Glutamatergic neuron (in vitro differentiated cells): ENCODE measurements at places on chromosomes 4 and X.

DNA sequence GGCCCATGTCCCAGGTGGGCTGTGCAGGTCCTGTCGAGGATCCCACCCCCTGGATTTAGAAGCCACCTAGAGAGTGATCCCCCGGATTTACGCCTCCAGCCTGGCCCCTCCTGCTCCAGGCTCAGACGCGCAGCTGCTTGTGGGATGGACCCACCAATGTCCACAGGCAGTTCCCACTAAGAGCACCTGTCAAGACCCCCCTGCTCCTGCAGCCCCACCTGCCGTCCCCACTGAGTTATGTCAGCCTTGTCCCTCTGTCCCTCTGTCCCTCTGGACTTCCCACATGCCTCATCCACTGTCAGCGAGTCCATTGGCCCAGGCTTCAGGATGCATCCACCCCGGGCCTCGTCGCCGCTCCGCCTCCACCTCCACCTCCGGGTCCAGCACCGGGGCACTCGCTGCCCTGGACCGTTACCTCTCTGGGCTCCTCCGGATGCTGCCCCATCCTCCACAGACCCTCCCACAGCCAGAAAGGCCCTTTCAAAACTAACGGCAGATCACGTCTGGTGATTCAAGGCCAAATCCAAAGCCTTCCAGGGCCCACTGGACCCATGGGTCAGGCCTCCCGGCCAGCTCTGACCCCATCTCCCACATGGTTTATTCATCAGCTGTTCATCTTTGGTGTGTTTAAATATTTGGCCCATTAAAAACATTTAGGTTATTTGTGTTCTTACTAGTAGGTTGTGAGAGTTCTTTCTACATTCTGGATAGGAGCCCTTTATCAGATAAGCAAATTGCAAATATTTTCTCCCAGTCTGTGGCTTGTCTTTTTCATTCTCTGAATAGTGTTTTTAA, 28.3 kb downstream of the HTRA3 start:
- peak; percentile 10 for DNase-seq

DNA sequence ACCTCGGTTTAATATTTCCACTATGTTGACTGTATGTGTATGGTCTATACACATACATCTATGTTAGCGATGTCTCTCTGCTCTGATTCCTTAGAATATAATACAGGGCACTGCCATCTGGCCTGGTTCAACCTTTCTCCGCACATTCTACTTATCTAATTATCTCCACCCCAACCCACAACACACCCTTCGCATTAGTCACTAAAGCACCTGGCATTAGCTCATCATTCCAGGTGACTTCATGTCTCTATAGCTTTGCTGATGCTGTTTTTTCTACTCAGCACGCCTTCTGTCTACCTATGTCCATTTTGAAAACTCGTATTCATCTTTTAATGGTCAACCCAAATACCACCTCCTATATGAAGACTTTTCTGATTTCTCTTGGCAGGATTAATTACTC, 425.2 kb upstream of the RASGEF1B start:
- DNase-seq, result no peak

GRCh38 chr4:8322794-8323704, 53.5 kb downstream of the HTRA3 start:
- no peak for DNase-seq

DNA sequence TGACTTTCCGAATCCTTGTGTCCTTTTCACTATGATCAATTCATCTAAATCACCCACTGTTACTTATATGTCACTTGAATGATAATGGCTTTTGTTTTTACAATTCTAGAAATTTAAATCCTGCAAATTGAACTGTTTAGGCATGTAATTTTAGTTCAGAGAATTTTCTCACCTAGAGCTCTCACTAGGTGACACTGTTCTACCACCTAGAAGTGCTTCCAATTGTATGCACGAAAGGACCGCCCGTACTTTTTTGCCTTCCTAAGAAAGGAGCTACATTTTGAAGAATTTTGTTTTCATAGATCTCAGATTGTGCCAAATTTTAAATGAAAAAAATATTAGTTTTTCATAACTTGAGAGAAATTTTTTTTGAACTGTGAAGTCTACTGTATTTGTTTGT, 481.6 kb upstream of the FSTL5 start:
- no peak for DNase-seq

DNA sequence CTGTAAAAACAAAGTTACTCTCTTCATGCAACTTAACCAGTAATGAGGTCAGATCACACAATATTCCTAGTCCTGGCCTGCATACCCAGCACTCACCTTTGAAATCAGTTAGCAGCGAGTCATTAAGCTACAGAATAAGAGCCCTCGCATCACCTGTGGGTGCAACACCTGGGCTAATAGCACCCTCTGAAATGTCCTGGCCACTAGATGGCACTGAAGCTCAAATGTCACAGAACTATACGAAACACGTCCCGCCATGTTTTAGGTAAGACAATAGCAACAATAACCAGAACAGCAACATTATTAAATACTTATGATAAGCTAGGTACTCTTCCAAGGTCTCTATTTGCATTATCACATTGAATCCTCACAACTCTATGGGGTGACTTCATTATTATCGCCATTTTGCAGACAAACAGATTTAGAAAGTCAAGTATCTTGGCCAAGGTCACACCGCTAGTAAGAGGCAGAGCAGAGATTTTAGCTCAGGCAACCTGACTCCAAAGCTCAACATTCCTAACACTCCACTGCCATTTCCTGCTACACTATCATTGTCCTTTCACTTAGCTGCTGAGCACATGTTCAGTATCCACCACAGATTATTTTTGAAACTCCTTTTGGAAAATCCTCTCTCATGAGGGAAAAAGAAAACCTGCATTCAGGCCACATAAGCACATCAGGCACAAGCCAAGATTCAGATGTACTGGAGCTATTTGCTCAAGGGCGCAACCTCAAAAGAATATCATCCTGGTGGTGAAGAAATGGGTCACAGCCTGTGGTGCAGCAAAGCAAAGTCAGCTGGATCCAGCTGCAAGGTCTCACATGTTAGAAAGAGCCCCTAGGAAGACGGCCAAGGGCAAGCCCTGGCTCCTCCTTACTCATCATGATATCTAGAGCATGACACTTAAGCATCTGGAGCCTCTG, 59.5 kb upstream of the KDR start:
- DNase-seq, result no peak

DNA sequence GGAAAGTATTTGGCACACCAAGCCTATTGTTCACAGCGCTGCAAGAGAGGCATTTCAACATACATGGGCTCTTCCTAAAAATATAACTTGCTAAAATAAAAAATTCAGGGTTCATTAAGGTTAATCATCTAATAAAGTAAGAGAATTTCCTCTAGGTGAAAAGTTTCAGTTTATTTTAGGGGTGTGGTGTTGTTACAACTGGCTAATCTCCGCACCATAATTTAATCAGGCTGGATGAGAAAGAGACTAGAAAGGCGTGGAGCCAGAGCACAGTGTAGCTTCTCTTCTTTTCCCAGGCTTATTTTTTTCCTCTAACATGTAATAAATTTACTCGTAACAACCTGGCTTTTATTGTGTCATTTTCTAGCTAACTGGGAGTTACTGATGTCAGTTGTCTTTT, 47.9 kb downstream of the FHL1 start:
- no peak for DNase-seq

DNA sequence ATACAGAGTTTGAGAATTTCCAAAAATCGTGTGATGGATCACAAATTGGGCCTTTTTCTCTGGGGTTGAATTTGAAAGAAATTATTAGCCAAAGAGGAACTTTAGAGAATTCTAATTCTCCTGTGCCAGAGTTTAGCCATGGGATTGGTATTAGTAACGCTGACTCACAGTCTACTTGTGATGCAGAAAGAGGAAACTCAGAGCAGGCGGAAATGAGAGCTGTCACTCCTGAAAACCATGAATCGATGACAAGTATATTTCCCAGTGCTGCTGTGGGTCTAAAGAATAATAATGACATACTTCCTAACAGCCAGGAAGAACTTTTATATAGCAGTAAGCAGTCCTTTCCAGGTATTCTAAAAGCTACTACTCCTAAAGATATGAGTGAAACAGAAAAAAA, 64.9 kb downstream of the N4BP2 start:
- DNase-seq, result no peak

DNA sequence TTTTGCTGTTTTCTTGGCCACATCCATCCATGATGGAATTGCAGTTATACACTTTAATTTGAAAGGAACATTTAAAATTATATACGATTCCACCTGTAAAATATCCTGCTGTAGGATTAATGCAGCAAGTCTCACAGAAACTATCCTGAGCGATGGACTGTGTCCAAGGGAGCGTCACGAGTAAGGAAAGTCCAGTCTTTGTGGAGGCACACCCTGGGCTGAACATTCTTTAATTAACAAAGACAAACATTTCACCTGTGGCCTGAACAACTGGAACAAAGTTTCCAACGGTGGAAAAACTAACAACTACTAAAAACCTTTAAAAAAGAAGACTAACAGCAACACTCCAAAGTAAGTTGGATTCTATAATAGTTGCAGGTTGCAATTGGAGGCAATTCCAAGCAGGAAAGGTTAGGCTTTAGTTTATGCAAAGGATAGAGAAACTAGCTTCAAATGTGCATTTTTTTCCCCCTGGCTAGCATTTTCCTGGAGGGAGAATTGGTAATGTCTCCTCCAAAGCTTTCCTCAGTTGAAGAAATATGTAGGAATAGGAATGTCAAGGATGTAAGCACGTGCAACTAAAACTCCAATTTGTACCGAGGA, 11.0 kb downstream of the EREG start:
- DNase-seq, result no peak

DNA sequence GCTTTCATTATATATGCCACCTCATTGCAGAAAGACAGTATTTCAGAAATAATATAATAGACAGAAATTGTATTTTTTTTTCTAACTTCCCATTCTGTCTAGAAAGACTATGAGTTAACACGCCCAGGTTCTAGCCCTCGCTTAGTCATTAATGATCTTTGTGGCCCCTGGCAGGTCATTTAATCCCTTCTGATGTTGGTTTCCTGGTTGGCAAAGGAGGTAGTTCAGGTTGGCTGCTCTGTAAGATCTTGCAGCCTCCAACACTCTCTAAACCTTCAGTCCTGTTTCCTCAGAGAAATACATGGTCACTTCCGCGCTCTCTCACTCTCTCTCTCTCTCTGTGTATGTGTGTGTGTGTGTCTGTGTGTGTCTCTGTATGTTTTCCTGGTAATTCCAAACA, 156.3 kb upstream of the NOCT start:
- no peak for DNase-seq

DNA sequence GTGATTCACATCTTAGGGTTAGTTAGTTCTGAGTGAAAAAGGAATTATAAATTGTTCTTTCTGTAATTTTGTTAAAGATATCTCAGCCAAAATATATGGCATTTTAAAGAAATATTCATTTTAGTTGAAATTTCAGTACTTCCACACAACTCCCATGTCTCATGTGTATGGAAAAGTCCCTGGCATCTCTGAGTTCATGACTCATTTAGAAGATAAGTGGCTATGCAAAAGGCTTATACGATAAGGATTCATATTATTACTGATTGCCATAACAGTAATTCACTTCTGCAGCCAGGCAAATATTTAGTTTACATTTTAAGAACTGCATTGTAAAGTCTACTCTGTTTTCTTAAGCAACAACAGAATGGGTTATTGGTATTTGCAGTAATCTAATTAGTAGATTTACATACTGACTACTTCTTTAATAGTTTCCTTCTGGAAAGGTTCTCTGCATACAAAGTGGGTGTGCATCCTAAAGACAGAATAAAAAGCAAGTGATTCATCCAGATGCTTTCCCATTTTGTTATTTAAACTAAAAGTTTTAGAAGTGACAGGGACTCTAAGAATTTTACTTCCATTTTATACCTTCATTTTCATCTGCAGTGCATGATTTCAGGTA, 682.4 kb upstream of the PABPC4L start:
- no peak for DNase-seq

DNA sequence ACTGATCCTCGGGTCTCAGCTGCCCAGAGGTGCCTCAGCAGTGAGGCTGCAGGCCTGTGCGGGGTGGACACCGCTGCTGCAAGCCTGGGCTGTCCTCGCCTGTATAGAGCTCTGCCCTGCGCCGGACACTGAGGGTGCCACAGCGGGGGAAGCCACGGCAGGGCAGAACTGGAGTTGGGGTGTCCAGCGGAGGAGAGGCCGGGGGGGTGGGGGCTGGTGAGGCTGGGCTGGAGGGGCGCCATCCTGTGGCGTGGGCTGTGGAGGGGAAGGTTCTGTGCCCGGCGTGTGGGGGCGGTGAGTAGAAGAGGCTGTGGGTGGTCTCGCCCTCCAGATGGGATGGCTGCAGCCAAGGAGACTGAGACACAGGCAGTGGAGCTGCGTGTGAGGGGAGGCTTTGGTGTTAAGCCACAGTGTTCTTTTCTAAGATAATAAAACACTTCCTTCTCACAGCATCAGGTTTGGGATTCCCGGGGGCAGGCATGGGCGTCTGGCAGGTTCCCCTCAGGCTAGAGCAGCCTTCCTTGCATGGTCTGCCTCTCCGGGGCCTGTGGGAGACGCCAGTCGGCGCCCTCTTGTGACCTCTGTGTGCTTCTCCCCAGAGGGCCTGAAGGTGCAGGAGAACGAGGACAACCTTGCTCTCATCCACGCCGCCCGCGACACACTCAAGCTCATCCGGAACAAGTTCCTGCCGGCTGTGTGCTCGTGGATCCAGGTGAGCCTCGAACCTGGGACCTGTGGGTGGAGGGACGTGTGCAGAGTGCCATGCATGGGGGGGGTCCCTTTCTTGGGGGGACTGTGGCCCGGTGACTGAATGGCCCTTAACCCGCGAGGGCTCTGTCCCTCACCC, 7.4 kb downstream of the UVSSA start:
- DNase-seq, result no peak

- no peak for DNase-seq
These were observed 117.9 kb downstream of the COX18 start for GRCh38 chr4:72951628-72952027.

DNA sequence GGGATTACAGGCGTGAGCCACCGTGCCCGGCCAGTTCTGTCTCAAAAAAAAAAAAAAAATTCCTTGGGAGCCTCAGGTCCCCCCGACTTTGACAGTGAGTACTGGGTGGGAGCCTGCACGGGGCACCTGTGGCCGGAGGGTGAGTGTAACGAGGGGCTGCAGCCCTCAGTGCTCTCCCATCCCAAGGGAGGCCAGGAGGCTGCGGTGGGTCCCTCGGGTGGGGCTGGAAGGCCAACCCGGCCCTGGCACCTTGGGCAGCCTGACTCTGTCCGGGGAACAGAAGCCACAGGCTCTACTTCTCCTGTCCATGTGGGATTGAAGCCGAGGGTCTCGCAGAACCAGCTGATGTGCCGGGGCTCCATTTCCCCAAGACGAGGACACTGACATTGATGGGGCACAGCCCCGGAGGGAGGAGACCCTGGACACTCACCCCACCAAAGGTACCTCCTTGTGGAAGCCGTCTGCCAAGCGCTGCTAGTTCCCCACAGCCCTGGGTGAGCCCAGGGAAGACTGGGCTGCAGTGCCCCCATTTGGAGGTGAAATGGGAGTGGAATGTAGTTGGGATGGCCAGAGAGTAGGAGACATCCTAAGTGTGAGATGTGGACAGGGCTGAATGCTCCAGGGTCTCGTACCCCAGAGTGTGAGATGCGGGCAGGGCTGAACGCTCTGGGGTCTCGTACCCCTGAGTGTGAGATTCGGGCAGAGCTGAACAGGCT, 2.3 kb upstream of the SLC26A1 start:
- DNase-seq, result no peak

DNA sequence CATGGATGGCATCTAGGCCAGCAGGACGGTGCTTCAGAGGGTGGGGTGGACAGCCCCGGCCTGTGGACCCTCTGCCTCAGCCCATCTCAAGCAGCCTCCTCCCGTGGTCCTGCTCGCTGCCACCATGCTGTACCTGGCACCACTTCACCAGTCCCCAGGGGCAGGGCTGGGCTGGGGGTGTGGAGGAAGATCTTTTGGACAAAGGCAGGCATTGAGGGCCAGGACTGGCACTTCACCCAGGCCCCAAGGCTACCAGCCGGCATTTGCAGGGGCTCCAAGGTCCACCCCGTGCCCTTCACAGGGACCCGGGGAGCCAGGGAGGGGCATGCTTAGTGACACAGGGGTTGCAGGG, 713 bp downstream of the PLXNB3 start:
- DNase-seq, result peak; percentile 7
